Brain pericyte (primary cell): ENCODE measurements at places on chromosomes 1 and 21.

DNA sequence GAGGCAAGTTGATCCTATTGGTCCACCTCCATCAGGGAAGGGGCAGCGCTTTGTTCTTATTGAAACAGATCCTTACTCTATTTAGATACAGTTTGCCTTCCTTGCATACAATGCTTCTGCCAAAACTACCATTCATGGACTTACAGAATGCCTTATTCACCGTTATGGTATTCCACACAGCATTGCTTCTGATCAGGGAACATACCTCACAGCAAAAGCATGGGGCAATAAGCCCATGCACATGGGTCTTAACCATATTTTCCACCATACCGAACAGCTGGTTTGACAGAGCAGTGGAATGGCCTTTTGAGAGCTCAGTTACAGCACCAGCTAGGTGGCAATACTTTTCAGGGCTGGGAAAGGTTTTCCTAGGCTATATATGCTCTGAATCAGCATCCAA lies 544.8 kb upstream of the ADGRL4 start:
- no peak for DNase-seq

DNA sequence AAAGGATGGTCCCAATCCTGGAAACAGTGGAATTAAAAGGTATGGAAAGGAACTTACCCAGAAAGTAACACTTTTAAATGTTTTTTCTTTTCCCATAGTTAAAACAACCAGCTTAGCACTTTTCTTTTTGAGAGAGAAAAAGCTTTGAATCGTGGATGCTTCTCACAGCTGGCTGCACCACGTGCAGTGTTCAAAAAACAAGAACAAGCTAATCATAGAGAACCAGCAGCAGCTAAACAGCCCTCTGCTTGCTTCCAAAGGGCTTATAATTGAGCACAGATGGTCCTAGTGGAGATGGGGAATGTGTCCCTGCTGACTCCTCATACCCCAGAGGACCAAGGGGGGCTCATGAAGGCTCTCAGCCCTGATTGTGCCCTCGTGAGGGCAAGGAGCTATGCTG lies 26.4 kb downstream of the UTP25 start:
- DNase-seq: peak; percentile 45

DNA sequence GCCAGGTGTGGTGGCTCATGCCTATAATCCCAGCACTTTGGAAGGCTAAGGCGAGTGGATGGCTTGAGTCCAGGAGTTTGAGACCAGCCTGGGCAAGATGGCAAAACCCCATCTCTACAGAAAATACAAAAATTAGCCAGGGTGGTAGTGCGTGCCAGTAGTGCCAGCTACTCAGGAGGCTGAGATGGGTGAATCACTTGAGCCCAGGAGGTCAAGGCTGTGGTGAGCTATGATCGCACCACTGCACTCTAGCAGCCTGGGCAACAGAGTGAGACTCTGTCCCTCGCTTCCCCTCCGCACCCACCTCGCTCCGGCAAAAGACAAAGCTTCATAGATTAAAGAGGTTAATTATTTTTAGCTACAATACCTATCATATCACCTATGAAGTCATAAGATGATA lies 100.0 kb downstream of the HHAT start:
- no peak for DNase-seq

- no peak for DNase-seq
Observed at GRCh38 chr1:60227601-60228000, 154.0 kb upstream of the C1orf87 start.

GRCh38 chr21:41979335-41979734 lies 25.5 kb upstream of the C2CD2 start:
- no peak for DNase-seq

- DNase-seq: no peak
Observed at GRCh38 chr1:21867451-21867996, 55.5 kb downstream of the LDLRAD2 start.

GRCh38 chr1:180954005-180954800 lies 41.5 kb downstream of the KIAA1614 start:
- no peak for DNase-seq

- DNase-seq: peak; percentile 53
Observed at GRCh38 chr21:31293986-31294385, 50.1 kb downstream of the TIAM1 start.

DNA sequence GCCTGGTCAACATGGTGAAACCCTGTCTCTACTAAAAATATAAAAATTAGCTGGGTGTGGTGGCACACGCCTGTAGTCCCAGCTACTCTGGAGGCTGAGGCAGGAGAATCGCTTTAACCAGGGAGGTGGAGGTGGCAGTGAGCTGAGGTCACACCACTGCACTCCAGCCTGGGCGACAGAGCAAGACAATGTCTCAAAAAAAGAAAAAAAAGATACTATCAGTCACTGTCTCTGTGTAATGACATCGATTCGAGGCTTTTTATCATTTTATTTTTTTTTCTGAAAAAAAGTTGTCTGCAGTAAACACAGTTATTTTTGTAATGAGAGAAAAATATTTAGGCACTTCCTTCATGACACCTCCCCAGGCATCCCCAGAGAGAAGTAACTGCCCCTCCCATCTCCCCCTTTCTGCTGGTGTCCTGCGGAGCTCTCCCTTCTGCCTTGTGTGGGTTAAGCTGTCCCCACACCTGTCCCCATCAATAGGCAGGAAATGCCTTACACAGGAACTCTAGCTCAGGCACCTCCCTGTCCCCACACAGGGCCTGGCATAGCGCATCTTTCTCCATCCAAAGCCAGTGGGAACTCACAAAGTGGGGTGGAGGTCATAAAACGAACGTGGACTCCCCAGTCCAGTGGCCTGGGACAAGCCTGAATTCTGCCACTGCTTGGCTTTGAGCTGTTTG lies 132.0 kb downstream of the SYF2 start:
- DNase-seq: no peak

- no peak for DNase-seq
Observed at GRCh38 chr1:96973605-96974004, 252.0 kb downstream of the PTBP2 start.

GRCh38 chr1:86779308-86780191 lies 75.2 kb downstream of the SH3GLB1 start:
- no peak for DNase-seq

DNA sequence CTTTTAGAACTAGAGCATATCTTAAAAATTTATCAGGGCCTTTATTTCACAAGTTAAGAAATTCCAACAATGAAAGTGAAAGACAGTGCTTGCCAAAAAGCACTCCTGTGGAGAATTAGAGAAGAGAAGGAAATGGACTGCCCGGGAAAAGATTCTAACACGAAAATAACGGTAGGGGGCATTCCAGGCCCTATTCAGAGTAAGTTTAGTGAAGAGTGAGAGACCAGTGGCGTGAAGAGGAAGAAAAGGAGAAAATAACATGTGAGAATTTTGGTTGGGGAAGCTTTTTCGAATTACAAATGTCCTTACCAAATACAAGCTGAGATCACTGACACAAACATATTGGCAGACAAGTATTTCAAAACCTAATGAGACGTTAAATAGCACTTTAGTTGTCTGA lies 38.4 kb upstream of the RBM34 start:
- no peak for DNase-seq

GRCh38 chr1:213989002-213989855 lies 1.5 kb downstream of the PROX1 start:
- DNase-seq: no peak

- DNase-seq: no peak
Observed at GRCh38 chr1:47755101-47755990, 241.8 kb downstream of the TRABD2B start.

- DNase-seq: no peak
Observed at GRCh38 chr1:154697710-154698109, 89.7 kb upstream of the ADAR start.

DNA sequence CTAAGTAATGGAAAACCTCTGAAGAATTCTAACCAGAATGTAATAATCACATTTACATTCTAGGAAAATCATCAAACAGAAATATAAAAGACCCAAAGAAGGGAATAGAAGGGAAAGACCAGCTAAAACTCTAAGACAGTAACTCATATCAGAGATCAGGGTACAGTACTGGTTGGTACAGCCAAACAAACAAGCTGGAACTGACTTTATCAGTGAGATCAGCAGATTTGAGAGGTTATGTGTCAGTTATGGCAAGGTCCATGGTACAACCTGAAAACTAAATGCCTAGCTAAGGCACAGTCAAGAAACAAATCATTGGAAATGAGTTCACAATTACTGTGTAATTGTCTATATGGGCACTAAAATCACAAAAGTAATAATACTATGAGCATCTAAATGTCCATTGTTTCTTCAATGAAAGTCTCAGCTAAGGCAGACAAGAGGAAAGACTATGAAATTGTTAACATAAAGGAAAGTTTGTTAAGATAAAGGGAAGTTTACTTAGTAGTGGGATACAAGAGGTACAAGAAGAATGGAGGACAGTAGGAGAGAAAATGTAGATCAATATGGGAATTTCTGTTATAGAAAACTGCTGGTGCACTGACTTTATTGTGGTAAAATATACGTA lies 75.8 kb downstream of the TRIM33 start:
- DNase-seq: no peak

DNA sequence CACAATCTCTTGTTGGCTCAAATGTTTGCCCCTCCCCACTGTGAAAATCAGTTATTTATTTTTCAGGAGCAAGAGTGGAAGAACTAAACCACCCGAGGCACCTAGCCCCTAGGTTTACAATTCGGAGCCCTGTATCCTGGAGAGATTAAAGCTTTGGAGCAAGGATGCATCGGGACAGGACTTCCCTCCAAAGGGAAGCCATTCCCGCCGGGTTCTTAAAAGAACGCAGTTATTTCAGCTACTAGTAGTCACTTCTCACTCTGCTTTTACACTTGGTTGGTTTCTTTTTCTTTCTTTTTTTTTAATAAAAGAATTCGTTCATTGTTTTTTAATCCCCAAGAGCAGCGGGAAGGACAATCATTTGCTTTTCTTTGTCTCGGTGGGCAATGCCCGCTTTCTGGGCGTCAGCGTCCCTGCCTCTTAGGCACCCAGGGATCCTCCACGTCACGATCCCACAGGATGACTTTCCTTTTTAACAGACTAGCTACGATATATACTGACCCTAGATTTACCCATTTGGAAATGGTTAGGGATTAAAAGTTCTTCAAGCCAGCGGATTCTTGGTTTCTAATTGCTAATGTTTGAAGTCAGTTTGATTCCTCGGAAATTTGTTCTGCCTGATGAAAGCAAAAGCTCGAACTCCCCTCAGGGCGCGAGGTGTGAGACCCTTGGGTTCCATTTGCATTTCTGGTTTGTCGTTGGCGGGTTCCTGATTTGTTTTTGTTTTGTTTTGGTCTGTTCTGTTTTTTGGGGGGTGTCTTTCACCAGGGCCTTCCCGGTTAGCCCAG lies 9.0 kb downstream of the TBX15 start:
- DNase-seq: no peak

GRCh38 chr1:198575798-198576641 lies 35.5 kb upstream of the ATP6V1G3 start:
- no peak for DNase-seq

GRCh38 chr1:7482077-7482476 lies 289.0 kb upstream of the VAMP3 start:
- no peak for DNase-seq

GRCh38 chr1:28258628-28259251 lies 578 bp upstream of the SESN2 start:
- DNase-seq: no peak

DNA sequence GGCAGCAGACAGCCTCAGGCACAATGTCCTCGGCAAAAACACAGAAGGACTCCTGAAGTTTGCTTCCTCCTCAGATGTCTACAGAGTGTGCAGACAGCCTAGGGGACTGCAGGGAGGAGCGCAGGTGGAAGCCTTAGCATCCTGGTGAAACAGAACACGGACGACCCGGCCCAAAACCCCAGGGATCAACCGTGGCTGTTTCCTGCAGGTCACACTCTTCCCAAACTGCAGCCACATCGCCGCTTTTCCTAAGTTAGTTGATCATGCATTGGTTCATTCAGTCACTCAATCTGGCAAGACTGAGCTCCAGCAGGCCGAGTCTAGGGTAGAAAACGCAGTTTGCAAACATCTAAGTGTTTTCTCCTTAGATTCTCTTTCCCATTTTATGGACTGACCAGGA lies 33.4 kb downstream of the FHAD1 start:
- DNase-seq: no peak

- DNase-seq: no peak
Observed at GRCh38 chr1:187033693-187034390, 205.1 kb downstream of the PLA2G4A start.

DNA sequence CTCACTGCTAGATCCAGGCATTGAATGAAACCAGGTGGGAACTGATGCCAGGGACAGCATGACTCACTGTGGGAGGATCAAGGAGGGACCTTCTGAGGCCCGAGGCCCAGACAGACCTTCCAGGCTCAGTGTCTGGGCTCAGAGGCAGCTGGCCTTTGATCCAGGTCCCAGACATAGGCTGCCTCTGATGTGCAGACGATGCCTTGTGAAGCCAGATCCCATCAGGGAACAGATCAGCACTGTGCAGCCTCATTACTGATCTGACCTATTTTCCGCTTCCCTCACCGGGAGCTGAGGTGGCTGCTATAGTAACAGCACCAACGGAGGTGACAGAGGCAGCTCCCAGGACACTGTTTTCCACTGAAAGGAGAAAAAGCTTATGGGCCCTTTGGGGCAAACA lies 399.5 kb downstream of the MATN1 start:
- DNase-seq: no peak

- DNase-seq: no peak
Observed at GRCh38 chr1:43066578-43066977, 105.5 kb downstream of the EBNA1BP2 start.

DNA sequence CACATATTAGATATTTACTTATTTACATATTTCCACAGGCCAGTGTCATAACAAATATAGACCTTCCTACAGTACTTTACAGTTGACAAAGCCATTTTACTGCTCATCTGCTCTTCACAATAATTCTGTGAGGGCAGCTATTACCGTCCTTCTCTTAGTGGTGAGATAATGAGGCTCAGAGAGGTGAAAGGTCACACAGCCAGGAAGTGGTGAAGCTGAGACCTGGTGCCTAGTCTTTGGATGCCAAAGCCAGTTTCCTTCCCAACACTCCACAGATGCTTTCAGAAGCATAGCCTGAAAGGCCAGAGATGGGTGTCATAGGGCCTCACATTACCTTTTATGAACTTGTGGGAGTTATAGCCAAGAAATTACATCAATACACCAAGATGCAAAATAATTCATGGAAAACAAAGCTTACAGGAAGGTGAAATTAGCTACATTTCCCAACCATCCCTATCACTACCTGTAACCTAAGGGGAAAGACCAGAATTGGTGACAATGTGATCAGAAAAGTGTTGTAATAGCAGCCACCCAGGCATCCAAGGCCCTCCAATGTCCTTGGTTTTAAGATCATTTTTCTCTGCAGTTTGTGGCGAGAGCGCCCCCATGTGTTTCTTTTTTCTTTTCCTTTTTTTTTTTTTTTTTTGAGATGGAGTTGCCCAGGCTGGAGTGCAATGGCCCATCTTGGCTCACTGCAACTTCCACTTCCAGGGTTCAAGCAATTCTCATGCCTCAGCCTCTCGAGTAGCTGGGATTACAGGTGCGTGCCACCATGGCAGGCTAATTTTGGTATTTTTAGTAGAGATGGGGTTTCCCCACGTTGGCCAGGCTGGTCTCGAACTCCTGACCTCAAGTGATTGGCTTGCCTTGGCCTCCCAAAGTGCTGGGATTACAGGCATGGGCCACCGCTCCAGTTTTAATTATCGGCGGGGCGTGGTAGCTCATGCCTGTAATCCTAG lies 26.5 kb upstream of the RPL11 start:
- no peak for DNase-seq

GRCh38 chr1:244953901-244954300 lies 89.6 kb upstream of the HNRNPU start:
- no peak for DNase-seq
